Stimulated activated CD8-positive, alpha-beta memory T cell treated with anti-CD3 and anti-CD28 coated beads, Interleukin-15, amount 100 ng/mL, for 1 hour (primary cell): ENCODE measurements at places on chromosomes 2 and 18.

GRCh38 chr2:160267022-160267421, 67.0 kb upstream of the ITGB6 start:
- DNase-seq = no peak

GRCh38 chr2:27932396-27932795, 41.9 kb downstream of the BABAM2 start:
- no peak for DNase-seq

DNA sequence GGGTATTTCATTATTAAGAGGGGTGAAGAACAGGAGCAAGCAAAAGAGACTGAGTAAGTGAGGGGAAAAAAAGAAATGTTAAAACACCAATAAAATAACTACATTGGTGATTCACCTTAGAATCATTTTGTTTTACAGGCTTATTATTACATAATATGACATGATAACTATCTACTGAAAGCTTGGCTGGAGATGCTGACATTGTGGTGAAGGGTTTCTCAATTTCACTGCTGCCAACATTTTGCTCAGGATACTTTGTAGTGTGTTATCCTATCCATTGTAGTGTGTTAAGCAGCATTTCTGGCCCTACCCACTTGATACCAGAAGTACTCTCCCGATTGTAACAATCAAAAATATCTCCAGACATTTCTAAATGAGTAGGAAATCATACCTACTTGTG, 1564.6 kb upstream of the NXPH2 start:
- DNase-seq = no peak

- DNase-seq = no peak
Observed at GRCh38 chr18:13003466-13003896, 12.3 kb downstream of the CEP192 start.

GRCh38 chr2:84894758-84895520, 10.5 kb upstream of the TMSB10 start:
- no peak for DNase-seq

GRCh38 chr2:7658486-7658885, 741.3 kb downstream of the RNF144A start:
- DNase-seq = no peak

DNA sequence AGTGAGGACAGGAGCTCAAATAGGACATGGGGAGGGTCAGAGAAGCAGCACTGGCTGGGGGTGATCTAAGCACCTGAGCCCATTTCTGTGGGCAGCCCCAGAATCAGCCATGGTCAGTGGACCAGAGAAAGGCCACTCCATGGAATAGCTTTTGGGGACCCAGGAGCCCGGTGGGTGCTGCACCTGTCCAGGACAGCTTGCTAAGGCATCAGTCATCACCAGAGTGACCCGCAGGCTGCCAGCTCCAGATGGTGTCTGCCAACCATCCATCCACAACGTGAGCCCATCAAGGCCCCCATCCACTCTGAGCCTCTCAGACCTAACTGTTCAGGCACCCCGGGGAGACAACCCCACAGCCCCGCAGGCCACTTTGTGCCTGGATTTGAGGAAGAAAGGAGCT, 23.6 kb upstream of the COL6A3 start:
- no peak for DNase-seq

DNA sequence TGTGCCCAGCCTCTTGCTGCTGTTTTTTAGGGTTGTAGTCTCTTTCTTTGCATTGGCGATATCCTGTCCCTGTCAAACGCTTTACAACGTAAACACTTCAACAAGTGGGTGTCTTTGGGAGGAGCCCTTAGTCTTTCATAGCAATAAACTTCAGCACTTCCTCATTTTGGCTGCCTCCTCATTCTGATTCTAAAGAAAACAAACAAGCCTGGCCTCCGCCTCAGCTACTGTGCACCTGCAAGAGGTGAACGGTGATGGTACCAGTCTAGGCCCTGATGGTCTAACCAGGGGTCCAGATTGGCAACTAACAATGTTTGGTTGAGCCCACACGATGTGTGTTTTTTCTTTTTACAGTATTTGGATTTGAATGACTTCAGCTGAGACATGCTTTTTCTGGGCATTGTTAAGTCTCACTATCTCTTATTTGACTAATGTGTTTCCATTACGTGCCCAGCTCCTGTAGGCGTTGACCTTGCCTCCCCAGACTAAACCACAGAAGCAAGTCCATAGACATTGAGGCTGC, 53.2 kb upstream of the CUL3 start:
- DNase-seq = no peak

DNA sequence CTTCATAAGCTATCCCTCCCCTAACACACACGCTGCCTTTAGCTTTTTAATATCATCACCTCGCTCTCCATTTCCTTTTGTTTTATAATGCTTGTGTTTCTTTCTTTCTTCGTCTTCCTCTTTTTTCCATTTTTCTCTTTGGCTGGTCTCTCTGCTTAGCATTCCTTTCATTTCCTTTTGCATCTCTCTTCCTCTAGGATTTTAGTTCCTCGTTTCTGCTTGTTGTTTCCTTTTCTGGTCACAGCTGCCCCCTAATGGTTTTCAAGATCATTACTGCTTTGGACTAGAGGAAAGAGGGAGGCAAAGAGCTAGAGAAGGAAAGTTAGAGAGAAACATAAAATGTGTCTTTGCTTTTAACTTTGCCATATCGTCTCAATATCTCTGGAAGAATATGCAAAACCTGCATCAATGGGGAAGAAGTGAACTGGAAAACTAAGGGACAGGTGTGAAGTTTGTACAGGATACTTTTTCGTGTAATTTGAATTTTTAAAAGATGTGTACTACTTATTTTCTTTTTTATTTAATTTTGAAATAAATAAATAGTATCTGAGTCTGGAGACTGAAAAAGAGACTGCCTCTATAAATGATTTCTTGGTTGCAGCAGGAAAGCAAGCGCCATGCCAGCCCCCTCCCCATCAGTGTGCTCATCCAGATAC, 6.3 kb upstream of the NRP2 start:
- DNase-seq = no peak

DNA sequence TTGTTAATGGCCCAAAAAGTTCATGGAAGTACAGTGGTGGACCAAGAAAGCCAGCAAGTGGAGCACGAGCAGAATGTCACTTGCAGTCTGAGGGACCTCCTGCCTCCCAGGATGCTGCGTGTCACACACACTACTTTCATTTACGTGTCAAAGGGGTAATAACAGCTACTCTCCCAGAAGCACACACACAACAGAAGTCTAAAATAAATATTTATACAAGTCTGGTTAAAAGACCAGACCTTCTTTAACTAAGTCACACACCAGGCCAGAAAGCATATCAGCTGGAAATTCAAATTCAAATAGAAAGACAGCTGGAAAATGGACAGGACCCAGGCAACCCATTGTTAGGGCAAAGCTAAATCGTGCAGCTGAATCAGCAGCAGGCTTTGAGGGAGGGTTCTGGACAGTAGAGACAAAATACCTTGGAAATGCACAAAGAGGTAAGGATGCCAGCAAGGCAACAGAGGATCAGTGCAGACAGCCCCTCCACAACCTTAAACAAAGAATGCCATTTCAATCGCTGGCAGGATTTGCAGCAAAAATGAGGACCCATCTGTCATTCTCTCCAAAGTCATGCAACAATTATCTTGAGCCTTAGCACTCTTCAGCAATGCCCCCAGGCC, 160.5 kb downstream of the TMEM163 start:
- no peak for DNase-seq

GRCh38 chr2:112162341-112162740, 24.2 kb downstream of the FBLN7 start:
- no peak for DNase-seq

GRCh38 chr2:120833127-120833675, 97.5 kb downstream of the GLI2 start:
- no peak for DNase-seq

DNA sequence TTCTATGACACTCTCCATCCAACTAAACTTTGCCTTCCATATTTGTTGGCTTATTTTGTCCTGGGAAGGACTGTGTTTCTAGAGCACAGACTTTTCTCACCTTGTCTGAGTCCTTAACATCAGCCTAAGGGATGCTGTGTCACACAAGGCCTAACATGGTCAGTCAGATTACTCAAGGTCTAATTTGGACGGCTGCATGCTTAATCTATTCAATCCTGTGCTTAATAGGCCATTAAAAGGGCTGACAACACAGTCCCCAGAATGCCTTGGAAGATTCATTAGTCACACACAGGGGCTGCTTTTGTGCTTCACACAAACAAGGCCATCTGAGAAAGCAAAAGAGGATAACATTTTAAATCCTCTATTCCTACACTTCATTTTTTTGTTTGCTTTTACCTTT, 84.0 kb downstream of the DYNAP start:
- no peak for DNase-seq

- no peak for DNase-seq
Observed at GRCh38 chr2:185638771-185639170, 99.8 kb upstream of the FSIP2 start.

DNA sequence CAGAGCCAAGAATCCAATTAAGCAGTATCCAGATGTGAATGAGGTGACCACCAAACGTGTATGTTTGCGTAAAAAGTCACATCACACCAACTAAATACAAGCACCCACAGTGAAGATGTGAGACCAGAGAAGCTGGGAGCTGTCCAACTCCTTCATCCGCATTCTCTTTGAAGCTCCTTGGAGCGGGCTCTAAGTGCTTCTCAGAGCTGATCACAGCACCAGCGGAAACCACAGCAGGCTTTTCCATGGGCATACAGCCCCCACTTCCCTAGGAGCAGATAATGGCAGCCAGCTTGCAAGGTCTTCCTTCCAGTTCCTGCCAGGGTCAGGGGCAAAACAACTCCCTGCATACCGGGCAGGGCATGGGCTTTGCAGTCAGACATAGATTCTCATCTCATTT, 36.4 kb downstream of the REEP1 start:
- DNase-seq = no peak

- no peak for DNase-seq
Observed at GRCh38 chr18:47143899-47144485, 6.3 kb downstream of the HDHD2 start.

- no peak for DNase-seq
Observed at GRCh38 chr2:63871864-63872263, 30.2 kb downstream of the UGP2 start.

DNA sequence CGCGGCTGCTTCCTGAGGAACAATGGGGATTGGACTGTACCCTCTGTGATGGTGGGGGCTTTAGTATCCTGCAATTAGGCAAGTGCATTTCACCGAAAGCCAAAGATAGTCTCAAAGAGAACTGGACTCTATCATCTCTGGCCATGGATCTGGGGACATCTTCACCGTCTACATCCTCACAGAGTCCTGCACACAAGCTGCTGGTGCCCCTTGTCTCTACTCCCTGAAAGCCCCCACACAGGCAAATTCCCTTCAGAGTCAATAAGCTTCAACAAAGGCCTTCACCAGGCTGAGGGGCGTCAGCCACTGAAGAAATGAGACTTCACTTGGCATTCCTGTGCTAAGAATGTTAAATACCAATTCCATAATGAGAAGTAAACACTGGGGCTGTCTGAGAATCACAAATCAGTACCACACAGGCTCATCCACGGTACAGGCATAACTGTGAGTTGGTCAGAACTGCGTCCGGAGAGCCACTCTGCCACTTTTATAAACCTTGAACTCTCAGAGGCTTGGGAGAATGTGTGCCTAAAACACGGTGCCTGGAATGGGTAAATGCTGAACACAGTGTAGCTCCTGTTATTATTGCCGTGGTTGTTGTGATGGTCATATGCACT, 432.7 kb downstream of the ZNF521 start:
- no peak for DNase-seq

DNA sequence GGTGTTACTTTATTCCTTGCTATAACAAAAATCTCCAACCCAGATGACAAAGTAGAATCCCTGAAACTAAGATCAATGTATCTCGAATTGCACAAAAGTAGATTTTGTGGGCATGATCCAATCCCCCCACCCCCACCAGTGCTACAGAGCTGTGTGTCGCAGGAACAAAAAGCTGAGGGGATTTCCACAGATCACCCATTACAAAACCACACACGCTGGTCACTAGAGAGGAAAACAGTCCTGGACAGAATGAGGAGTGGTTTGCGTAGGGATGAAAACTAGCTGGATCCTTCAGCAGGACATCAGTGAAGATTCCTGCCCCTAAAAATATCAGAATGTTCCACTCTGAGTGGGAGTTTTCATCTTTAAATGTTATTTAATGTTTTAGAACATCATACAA, 165.3 kb upstream of the STK17B start:
- DNase-seq = no peak

- DNase-seq = no peak
Observed at GRCh38 chr2:168002021-168002553, 245.3 kb downstream of the STK39 start.

DNA sequence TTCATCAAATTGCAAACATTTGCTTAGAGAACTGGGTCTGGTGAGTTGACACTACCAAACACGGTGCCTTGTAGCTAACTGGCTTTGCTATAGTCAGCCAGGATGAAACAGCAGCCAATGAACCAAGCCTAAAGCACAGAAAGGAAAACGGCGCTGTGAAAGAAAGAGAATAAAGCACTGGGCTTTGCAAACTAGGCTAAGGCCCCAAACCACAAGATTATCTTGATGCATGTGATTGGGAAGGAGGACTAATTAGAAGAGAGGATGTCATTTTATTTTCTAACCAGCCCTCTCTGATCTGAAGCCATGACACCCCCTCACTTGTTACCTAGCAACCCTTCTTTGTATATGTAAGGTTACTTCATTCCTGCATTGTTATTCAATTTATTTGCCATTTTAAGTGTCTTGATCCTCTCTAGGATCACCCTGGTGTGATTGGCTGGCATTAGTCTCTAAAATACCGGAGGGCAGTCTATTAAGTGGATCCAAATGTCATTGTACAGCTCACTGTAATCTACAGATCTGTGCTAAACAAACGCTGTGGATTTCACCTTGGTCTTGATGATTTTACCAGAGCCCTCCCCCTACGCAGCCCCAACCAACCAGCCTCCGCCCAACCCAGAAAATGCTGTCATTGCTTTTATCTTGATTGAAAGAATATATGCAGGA, 395.4 kb upstream of the ACVR2A start:
- peak; percentile 10 for DNase-seq

DNA sequence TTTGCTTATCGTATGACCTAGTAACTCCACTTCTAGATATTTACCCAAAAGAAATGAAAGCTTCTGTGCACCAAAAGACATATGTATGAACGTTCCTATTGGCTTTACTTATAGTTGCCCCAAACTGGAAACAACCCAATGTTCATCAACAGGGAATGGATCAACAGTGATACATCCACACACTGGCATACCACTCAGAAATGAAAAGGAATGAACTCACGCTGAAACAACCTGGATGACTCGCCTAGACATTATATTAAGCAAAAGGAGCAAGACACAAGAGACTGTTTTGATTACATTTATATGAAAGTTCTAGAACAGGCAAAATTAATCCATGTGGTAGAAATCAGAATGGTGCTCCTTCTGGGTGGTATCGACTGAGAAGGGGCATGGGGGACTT, 18.9 kb downstream of the ADRA2B start:
- DNase-seq = no peak

DNA sequence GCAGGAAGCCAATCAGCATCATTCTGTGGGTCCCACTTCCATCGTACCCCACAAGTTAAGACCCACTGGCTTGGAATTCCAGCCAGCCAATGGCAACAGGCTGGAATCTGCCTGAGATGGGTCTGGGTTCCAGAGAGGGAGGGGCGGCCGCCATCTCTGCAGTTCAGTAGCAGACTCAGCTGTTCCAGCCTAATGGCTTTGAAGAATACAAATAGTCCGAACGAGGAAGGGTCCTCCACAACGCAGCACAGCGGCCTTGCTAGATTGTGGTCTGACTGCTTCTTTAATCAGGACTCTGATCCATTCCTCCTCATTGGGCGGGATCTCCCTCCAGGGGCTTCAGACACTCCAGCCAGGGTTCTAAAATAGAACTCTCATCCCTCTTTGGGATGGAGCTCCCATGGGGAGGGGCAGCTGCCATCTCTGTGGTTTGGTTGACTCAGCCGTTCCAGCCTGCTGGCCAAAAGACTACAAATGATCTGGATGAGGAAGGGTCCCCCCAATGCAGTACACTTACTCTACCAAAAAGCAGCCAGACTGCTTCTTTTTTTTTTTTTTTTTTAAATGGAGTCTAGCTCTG, 42.7 kb upstream of the PAIP2B start:
- no peak for DNase-seq
